ENCODE measurements at places on chromosomes 4 and X.

DNA sequence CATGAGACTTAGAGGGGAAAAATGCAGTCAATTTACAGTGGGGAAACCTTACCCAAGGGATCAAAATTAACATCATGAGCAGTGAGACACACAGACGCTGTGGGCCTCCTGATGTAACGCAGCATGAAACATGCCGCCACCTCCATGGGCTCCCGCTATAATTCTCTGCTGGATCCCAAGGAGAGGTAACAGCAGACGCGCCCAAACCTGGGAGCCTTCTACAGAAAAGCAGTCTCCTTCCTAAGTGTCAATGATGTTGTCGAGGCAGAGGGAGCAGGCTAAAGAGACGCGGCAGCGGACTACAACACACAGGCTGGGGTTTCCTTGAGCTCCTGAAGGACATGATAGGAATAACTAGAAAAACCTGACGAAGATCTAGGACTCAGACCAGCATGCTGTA, 142.3 kb downstream of the AFAP1 start:
- no peak for DNase-seq

GRCh38 chr4:185730387-185730786, 81.6 kb downstream of the SORBS2 start:
- DNase-seq = no peak

DNA sequence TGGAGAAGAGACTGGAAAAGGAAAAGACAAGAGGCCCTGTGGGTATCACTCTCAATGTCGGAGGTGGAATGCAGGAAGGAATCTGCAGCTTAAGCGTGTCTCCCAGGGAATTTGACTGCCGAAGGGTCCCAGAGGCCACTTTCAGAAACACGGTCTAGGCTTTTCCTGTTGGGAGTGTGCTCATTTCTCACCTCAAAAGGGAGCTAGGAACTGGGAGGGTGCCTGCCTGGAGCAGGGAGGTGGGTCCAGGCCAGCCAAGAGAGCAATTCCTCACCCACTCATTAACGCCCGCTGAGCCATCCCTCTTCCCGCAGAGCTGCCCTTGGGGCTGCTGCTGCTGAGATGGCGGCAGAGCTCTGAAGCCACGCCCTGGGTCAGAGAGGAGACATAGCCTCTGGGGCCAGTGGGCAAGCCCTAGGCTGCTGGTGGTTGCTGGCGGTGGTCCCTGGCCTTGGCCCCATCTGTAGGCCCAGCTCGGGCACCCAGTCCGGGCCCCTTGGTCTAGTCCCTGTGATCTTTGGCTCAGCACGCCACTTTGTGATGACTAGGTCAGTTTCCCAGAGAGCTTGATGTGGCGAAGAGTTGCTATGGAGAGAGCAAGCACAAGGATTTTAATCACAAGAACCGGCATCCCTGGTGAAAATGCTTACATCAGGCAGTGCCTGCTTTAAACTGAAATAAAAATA, 4.1 kb downstream of the ZNF185 start:
- DNase-seq = no peak

DNA sequence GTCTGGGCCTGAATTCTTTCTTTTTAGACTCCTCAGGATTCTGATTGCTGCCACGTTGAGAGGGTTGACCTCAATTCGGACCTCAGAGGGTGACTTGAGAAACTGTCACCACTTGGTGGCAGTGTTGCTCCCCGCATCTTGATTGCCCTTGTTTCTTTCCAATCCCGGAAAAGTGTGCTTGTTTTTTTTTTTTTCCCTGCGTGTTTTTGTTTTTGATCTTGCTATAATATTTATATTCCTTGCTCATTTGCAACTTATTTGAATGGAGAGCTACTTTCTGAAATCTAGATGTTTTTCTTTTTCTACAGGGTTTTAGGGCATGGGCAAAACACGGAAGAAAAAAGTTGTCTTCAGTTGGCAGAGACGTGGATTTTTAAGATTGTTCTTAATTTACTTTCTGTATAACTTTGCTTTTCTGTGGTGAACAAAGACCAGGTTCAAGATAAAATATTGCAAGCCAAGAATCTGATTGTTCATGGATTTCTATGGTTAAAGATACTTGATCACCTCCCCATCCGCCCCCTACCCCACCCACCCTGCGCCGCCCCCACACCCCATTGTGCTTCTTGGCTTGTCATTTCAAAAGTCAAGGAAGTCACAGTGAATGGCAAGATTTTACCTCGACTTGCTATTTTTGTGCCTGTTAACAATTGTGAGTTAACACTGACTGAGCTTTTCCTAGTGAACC, 102.0 kb downstream of the PTTG2 start:
- peak; percentile 55 for DNase-seq

DNA sequence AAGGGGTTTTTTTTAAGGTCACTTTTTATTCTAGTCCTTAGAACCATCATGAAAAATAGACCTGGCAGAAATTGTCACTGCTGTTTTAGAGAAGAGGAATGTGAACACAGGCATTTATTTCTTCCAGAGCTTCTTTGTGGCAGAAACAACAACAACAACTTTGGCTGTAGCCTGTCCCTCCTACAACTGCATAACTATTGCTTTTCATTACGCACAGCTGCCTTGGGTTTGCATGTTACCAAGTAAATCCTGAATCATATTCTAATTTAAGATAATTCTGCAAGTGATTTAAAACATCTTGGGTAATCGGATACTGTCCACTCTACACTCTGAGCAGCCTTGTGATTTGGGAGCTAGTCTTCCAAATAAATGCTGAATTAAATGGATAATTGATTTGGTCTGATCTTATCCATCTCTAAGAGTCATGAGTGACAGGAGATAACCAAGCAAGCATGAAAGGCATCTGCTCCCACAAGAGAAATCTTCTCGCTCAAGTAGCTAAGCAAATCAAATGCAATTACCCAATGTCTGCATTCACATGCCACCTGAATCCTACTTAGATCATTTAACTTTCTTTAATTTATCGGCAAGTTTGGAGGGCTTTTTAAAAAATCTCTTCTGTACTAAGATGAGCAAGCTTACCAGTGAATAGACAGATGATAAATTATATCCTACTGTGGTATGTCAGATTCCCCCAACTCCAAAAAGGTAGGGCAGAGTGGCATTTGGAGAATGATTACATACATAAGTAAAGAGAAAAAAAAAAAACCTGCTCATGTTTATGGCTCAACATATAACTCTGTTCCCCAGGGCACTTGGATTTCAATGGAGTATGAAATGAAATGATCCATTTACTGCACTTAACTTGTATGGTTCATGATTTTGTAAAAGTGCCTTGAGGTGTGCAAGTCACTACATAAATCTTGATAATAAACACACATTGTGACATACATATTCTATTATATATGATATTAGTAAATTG, 73.6 kb downstream of the EGF start:
- no peak for DNase-seq

DNA sequence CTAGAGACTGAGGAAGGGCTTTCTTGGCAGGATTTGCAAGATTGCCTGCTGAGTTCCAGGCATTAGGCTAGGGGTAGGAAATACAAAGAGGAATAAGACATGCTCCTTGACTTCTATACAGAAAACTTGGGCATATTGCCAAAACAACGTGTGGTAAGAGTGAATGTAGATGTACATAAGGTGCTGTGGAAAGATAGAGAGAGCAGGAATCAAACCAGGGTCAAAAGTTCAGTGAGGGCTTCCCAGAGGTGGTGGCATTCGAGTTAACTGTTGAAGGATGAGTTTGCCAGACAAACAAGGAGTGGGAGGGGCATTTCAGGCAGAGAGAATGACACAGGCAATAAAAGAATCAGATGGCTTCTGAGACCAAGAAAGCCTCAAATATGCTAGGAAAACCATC, 187.9 kb downstream of the KDR start:
- no peak for DNase-seq

DNA sequence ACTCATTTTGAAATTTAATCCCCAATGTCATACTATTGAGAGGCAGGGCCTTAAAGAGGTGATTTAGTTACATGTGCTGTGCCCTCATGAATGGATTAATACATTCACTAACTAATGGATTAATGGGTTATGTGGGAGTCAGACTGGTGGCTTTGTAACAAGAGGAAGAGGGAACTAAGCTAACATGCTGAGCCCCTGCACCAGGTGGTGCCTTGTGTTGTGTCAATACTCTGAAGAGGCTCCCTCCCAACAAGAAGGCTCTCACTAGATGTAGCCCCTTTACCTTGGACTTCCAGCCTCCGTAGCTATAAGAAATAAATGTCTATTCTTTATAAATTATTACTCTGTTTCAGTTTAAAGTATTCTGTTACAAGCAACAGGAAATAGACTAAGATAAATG, 411.9 kb upstream of the EMCN start:
- no peak for DNase-seq

DNA sequence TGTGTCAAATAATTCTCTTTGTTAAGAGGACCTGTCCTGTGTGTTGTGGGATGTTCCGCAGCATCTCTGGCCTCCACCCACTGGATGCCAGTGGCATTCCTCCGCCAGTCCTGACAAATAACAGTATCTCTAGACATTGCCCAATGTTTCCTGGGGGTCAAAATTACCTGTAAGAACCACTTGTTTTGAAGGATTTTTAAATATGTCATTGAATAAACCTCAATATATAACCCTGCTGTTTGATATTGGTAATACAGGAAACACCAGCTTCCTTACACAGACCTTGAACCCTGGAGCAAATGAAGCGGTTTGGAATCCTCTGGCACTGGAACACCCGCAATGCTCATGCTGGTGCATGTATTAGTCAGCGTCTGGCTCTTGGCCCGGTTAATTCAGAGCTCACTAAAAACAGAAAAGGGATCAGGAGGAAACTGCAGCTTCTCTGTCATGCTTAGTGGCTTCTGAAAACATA, 101.3 kb downstream of the TBL1X start:
- DNase-seq = no peak

- DNase-seq = no peak
Measured at GRCh38 chrX:20224814-20225487, 41.8 kb downstream of the RPS6KA3 start.

DNA sequence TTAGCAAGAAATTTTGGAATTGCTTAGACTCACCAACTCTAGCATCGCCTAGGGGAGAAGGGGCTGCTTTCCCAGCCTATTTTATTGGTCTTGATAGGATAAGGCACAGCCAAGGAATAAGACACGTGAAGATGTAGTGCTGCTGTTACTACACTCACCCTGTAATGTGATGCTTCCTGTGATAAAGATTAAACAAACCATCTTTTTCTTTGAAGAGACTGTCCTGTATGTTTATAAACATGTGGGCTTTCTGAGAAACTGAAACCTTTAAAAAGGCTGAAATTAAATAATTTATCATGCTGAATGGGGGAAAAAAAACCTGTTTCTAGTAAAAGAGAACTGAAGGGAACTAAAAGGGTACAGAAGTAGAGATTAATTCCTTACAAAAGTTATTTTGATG, 13.2 kb downstream of the TAPT1 start:
- DNase-seq = no peak

- no peak for DNase-seq
Measured at GRCh38 chrX:9562851-9563250, 98.0 kb downstream of the TBL1X start.

DNA sequence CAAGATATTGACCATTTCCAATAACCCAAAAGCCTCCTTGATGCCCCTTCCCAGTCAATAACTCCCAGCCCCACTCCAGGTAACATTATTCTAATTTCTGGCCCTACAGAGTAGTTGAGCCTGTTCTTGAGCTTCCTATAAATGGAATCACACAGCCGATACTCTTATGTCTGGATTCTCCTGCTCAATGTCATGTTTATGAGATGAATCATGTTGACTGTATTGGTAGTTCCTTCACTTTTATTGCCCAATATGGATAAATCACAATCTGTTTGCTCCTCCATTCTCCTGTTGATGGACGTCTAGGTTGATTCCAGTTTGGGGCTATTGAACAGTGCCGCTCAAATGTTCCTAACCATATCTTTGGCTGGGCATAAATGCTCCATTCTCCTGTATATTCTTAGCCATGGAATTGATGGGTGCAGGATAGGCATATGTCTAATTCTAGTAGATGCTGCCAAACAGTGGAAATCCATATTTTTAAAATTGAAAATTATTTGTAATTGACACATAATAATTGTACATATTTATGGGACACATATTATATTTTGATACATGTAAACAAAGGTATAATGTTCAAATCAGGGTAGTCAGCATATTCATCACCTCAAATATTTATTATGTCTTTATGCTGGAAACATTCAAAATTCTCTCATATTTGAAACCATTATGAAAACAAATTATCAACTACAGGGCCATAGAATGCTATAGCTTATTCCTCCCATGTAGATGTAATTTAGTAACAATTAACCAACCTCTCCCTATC, 40.5 kb upstream of the SLC2A9 start:
- no peak for DNase-seq

- no peak for DNase-seq
Measured at GRCh38 chr4:20954541-20954940, 254.3 kb downstream of the PACRGL start.

GRCh38 chrX:17525762-17526555, 151.0 kb downstream of the NHS start:
- DNase-seq = no peak

DNA sequence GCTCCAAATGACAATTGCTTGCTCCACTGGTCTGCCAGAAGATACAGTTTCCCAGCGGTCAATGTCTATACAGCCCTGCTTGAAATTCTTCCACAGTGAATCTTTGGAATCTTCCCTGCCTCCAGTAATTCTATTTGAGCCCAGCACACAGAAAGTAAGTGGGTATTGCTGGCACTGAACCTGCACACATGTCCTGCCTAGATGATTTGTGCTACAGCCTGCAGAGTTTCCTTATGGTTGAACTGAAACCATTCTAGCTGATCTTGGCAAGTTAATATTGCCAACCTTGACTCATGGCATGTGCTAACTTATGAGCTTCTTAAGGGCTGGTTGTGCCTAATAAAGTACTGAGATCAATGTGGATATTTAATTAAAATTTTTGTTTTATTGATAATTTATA, 553.8 kb upstream of the GNPDA2 start:
- DNase-seq = no peak

GRCh38 chr4:30630431-30630830, 89.7 kb upstream of the PCDH7 start:
- DNase-seq = no peak

DNA sequence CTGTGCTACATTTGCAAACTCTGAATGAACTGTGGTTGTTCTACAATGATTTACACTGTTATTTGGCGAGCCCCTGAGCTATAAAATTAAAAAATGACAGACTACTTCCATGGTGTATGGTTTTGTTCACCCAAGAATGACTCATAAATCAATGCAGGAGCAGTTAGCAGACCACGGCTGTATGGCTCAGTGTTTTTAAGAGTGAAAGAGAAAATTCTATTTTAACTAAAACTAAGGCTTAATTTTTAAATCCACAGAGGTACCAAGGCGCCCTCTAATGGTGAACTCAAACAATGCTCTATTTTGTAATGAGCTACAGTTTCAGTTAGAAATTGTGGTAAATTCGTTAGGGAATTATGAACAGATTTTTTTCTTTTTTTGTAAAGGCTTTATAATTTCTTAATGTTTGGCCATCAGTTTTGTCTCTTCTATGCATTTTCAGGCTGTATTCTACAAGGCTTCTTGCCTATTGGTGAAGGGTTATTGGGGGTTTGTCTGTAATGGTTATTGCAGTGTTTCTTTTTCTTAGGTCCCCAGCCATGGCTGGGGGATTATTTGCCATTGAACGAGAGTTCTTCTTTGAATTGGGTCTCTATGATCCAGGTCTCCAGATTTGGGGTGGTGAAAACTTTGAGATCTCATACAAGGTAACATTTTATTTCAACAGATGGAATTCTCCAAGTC, 32.5 kb downstream of the HMGB2 start:
- DNase-seq = peak; percentile 73

- no peak for DNase-seq
Measured at GRCh38 chrX:68808686-68809357, 20.0 kb upstream of the EFNB1 start.

GRCh38 chr4:17497890-17498523, 13.9 kb downstream of the QDPR start:
- no peak for DNase-seq

GRCh38 chr4:185117300-185117934, 25.6 kb upstream of the SLC25A4 start:
- DNase-seq = no peak

- no peak for DNase-seq
Measured at GRCh38 chr4:159837071-159837470, 734.2 kb downstream of the RAPGEF2 start.
